ENCODE measurements at places on chromosomes 2 and 18.

- no peak for DNase-seq
Observed at GRCh38 chr18:11873670-11874340, 22.6 kb downstream of the CHMP1B start.

GRCh38 chr18:41390309-41390708 is 564.7 kb upstream of the PIK3C3 start:
- peak; percentile 23 for DNase-seq

DNA sequence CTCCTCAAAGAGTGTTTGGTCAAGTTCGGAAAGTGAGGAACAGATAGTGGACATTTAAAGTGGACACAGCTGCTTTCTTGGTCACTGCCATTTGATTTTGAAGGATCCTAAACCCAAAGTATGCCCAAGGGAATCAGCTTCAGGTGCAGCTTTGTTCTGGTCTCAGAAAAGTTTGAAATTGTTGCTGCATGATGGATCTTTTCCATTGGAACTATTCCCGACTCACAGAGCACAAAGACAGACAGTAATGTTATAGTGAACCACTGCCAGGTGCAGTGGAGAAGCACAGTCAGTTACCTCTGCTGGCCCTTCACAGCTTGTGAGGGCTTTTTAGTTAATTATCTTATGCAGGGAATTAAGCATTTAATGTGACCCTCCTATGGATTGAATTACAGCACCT is 301.7 kb downstream of the PHLPP1 start:
- peak; percentile 74 for DNase-seq

GRCh38 chr2:136901732-136902131 is 136.4 kb downstream of the THSD7B start:
- no peak for DNase-seq
